ENCODE measurements at places on chromosomes 2 and 18. TPM values are rescaled to one million over a fixed set of nuclear protein-coding genes. Genes with fewer than 3 reads are reported as not detected.

DNA sequence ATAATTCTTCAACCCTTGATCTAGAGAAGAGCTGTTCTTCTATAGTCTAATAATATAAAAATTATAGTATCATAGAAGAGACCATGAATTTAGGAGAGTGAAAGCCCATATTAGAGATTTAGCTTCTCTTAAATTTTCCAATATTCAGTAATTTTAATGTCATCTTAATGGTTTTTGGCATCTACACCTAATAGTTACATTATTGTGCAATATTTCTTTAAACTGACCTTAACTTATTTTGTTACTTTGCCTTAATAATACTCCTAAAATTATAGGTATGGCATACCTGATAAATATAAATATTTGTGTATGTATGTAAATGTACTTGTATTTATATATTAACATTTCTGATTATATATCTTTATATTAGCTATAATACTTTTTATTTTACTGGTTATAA, 78.0 kb upstream of the CWC22 start:
- peaks cover 11% of the 10 kb centered on the region for H3K27me3 ChIP-seq
- DNase-seq, result no peak
- no peaks in the 10 kb centered on the region for H3K4me1 ChIP-seq
- no peak overlapping the region for H3K4me3 ChIP-seq
- no peak overlapping the region for H3K27ac ChIP-seq

GRCh38 chr2:101725515-101726192, 28.1 kb downstream of the MAP4K4 start:
- H3K27ac ChIP-seq, result no peak overlapping the region
- H3K4me3 ChIP-seq, result no peak overlapping the region
- peaks cover 88% of the 10 kb centered on the region for H3K4me1 ChIP-seq
- H3K27me3 ChIP-seq, result no peaks in the 10 kb centered on the region

- H3K4me1 ChIP-seq, result peaks cover 11% of the 10 kb centered on the region
- H3K4me3 ChIP-seq, result no peak overlapping the region
Measured at GRCh38 chr18:7945882-7946281, 378.8 kb downstream of the PTPRM start.

GRCh38 chr2:28469947-28470535, 25.8 kb upstream of the PLB1 start:
- peaks cover 2% of the 10 kb centered on the region for H3K27me3 ChIP-seq
- peak; percentile 6 for DNase-seq
- H3K27ac ChIP-seq, result no peak overlapping the region

GRCh38 chr2:71859211-71859847, 288.3 kb downstream of the CYP26B1 start:
- H3K27me3 ChIP-seq, result peaks cover 3% of the 10 kb centered on the region
- DNase-seq, result no peak
- H3K4me3 ChIP-seq, result no peak overlapping the region
- H3K27ac ChIP-seq, result no peak overlapping the region

- DNase-seq, result no peak
- H3K4me1 ChIP-seq, result no peaks in the 10 kb centered on the region
- no peaks in the 10 kb centered on the region for H3K36me3 ChIP-seq
Measured at GRCh38 chr2:225353579-225354085, 45.9 kb upstream of the NYAP2 start.

GRCh38 chr2:190683802-190684201, 34.9 kb downstream of the NAB1 start:
- H3K36me3 ChIP-seq, result peaks cover 33% of the 10 kb centered on the region
- H3K27ac ChIP-seq, result no peak overlapping the region
- no peak overlapping the region for H3K4me3 ChIP-seq
- no peaks in the 10 kb centered on the region for H3K27me3 ChIP-seq
- H3K4me1 ChIP-seq, result peaks cover 32% of the 10 kb centered on the region

DNA sequence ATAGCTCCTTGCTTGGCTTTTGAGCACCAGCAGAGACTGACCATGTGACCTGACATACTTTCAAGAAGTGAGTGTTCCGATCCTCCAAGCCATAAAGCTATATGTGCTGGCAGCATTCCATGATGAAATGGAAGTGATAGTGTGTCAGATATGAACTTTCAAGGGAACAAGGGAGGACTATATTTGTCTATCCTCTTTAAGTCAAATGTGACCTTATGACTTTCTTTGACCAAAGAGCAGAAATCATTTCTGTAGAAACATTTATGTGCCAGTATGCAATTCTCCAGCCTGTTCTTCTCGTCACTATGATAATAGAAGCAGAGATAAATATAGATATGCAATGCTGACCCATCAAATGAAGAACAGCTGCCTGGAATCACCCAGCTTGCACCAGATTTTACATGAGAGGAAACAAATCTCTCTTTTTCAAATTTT, 14.4 kb downstream of the HYCC2 start:
- no peak overlapping the region for H3K4me3 ChIP-seq
- no peak overlapping the region for H3K27ac ChIP-seq

DNA sequence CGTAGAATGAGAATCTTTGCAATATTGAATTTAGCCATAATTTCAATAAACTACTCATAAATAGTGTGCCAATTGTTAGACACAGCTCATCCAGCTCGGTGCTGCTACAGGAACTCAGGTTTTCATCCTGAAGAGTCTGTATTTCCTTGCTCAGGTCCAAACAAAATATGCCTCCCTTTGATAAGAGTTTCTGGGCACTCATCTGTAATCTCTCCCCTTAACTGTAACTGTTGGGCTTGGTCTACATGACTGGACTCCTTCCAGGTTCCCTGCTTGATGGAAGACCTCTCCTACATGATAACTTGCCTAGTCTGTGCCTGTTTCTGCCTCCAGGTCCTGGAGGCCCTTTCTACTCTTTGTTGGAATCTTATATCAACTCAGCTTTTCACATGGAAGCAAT, 57.9 kb downstream of the GCA start:
- no peaks in the 10 kb centered on the region for H3K27me3 ChIP-seq
- no peak overlapping the region for H3K27ac ChIP-seq
- no peak overlapping the region for H3K4me3 ChIP-seq
- DNase-seq, result no peak
- H3K36me3 ChIP-seq, result no peaks in the 10 kb centered on the region

DNA sequence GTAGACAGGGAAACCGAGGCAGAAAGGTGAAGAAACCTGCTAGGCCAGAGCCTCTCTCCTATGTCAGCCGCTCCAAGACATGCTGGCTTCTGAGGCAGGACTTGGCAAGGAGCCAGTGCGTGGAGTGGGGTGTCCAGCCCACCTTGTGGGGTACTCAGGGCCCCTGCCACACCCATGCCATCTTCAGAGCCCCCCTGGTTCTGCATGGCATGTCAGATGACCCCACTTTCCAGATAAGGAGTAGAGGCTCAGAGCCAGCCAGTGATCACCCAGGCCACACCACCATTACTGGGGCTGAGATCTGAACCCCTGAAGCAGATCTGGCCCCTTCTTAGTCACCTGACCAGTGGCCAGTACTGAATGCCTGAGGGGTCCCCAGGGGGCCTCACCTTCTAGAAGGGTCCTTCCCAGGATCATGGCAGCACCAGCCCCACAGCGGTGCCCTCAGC, 14.7 kb downstream of the CROCC2 start:
- peak; percentile 6 for DNase-seq
- H3K4me1 ChIP-seq, result no peaks in the 10 kb centered on the region
- H3K27me3 ChIP-seq, result peaks cover 5% of the 10 kb centered on the region
- no peak overlapping the region for H3K27ac ChIP-seq
- no peak overlapping the region for H3K4me3 ChIP-seq

DNA sequence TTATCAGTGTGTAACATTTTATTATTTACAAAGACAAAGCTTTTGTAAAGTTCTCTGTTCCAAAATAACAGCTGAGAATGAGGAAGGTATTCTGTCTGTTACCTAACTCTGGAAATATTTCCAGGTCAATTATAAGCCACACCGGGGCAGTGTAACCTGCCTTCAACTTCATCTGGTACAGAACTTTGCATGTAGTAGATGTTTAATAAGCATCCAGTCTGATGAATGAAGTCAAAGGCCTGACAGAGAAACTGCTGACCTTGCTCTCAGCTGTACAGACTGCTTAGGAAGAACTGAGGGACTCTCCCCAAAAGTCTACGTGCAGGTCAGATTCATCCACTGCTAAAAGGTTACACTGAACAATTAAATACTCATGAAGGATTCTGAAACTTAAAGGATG, 43.3 kb downstream of the WDFY1 start:
- DNase-seq, result no peak
- no peak overlapping the region for H3K27ac ChIP-seq
- peaks cover 15% of the 10 kb centered on the region for H3K4me1 ChIP-seq
- H3K4me3 ChIP-seq, result no peak overlapping the region
- H3K27me3 ChIP-seq, result no peaks in the 10 kb centered on the region

The IL1A gene
- 15.7 TPM for total RNA-seq

The VSNL1 gene
- total RNA-seq, result not detected

All from activated CD4-positive, alpha-beta memory T cell treated with anti-CD3 and anti-CD28 coated beads for 36 hours (primary cell).